Bronchial epithelial cell (primary cell): ENCODE measurements at places on chromosomes 4 and X.
A peak's percentile ranks its signal among the peaks of the same experiment; 100 is the strongest.

DNA sequence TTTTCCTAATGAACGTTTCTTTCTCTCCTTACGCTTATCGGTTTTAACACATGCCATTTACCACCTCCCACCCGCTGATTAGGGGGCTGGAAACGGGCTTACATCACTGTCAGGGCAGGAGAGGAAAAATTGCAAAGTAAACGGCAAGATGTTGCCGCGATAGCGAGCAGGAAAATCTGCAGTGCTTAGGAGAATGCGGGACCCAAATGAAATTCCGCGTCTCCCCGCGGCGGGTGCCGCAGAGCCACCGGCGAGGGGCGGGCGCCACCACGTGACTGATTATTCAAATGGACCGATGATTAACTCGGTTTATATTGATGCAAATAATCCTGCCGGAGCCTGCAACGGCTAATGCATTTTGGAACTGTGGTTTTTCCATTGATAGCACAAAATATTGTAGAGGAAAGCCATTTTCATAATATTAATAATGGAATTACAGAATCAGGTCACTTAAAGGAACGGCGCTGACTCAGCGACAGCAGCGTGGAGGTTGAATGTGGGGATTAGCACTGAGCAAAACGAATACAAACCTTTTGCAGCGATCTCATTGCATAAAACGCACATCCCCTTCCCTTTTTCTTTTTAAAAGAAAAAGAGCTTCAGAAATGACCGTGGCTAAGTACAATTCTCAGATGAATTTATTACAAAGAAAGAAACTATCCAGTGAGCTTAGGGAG is 224.2 kb downstream of the STIM2 start:
- peak; percentile 15 for DNase-seq

DNA sequence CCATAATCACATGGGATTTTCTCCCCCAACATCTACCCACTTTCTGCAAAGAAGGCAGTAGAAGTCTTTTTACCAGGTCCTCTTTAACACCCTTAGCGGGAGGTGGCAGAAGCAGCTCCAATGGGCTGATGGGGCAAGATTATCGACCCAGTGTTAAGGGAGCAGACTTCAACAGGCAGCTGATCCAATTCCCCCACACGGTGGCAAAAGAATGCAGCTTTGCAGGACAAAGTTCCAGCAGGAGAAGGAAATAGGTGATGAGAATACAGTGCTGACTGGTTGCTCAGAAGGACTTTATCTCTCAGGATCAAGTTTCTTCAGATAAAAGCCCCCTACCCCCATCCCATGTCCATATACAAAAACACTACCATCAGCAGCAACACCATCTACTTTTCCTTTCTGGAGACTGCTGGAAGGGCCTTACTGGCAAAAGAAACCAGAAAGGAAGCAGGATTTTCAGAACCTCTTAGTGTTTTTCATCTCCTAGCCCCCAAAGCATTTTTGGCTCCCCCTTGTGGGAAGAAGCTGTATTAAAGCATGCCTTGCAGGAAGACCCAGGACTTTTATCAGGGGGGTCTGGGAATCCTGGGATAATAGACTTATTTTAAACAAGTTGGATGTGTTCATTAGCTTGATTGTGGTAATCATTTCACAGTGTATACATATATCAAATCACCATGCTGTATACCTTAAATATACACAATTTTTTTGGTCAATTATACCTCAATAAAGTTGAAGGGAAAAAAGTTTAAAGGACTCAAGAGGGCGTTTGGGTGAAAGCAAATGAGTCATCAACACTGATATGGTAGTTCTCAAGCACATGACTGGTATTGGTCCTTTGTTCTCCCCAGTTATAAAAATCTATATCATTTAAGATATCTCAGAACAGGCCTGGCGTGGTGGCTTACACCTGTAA is 146.4 kb downstream of the GPC3 start:
- DNase-seq: peak; percentile 26

- no peak for DNase-seq
These were observed 405.9 kb upstream of the MAD2L1 start for GRCh38 chr4:120472447-120473131.

DNA sequence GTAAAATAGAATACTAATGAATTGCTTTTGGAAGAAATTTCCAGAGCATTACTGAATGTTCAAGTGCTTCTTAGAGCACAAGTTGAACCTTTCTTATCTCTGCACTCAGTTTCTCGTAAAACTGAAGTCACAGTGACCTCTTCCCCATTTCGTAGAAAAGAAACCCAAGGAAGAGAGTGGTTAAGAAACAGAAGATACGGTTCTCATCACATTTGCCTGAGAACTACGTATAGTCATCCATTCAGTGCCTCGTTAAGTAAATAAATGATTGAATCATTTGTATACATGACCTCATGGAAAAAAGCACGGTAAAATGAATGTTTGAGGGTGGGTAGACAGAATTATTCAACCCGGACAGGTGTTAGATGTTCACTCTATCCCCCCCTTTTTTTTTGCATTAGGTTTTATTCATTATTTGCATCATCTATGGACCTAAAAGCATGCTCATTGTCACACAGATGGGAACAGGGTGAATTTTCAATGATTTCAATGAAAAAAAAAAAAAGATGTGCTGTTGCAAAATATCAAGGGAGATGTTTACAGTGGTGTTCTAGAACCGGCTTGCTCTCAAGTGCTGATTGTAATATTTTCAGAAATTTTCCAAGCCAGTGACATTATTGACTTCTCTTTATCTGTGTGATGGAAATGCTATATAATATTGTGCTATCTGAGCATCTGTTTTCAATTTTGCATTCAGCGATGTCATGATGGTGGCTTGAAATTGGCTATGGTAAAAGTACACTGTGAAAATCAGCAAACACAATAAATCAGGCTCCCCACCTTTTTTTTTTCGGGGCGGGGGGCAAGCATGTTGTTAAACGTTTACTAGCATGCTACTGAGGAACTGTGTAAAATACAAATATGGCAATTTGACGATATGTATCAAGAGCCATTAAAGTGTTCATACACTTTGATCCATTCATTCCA is 4.3 kb downstream of the RHOH start:
- peak; percentile 70 for DNase-seq

- DNase-seq: peak; percentile 82
These were observed 91.9 kb upstream of the MAPK10 start for GRCh38 chr4:86451560-86452330.

- no peak for DNase-seq
These were observed 25.9 kb downstream of the LIAS start for GRCh38 chr4:39484582-39485272.

GRCh38 chr4:114384629-114385028 is 214.0 kb upstream of the UGT8 start:
- DNase-seq: peak; percentile 45

GRCh38 chrX:14673764-14674163 is 144.4 kb downstream of the GLRA2 start:
- DNase-seq: peak; percentile 91

GRCh38 chr4:173930329-173930967 is 353.0 kb downstream of the FBXO8 start:
- DNase-seq: no peak

DNA sequence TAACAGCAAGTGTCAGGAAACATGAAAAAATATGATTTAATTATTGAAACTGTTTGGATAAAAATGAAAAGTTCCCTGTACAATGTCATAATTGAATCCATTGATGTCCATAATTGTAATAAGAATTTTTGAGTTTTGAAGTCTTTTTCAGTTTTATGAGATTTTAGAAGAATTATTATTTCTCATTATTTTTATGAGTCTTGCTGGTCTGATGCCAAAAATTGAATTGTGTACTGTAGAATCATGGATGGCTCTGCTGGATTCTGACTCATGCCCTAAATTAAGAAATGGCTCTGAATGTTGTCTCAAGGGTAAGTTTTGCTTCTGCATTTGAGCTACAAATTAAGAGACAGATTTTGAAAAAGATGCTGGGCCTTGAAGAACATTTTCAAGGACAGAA is 132.8 kb upstream of the MAP9 start:
- peak; percentile 29 for DNase-seq

DNA sequence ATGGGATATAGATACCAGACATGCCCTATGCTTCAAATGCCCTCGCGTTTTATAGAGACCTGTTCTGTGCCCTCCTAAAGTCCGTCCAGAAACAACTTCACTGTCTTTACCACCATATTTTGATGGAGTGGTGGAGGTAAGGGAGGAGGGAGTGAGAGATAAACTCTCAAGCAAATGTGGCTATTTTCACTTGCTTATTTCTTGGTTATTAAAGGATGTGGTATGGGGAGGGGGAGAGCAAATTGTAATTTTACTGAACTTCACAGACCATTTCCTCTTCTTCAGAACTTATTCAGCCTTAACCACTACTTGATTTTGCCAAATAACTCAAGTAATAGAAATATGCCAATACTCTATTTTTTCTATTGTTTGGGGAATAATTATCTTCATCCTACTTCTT is 31.5 kb downstream of the GPR174 start:
- no peak for DNase-seq

- DNase-seq: peak; percentile 93
These were observed 107.2 kb downstream of the ANAPC4 start for GRCh38 chr4:25484243-25484721.

GRCh38 chrX:148670277-148670676 is 169.9 kb downstream of the AFF2 start:
- DNase-seq: no peak

- DNase-seq: no peak
These were observed 131.2 kb downstream of the HTR2C start for GRCh38 chrX:114715096-114715495.

DNA sequence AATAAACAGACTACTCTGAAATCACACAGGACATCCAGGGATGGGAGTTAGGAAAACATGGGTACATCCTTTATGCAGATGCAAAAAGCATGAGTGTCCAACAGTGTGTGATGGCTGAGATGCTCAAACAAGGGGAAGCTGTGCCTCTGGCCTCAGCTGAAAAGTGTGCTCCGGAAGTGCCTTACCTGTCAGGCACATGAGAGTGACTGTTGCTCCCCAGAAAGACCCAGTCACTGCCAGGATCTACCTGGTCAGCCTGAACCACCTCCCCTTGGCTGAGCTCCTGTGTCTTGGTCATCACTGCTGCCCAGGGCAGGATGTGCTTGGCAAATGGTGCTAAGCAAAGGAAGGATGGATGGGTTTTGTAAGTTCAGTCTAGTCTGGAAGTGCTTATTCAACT is 4.0 kb downstream of the PPP2R2C start:
- no peak for DNase-seq

- DNase-seq: peak; percentile 95
These were observed 726.5 kb downstream of the FAM133A start for GRCh38 chrX:94400488-94400887.

DNA sequence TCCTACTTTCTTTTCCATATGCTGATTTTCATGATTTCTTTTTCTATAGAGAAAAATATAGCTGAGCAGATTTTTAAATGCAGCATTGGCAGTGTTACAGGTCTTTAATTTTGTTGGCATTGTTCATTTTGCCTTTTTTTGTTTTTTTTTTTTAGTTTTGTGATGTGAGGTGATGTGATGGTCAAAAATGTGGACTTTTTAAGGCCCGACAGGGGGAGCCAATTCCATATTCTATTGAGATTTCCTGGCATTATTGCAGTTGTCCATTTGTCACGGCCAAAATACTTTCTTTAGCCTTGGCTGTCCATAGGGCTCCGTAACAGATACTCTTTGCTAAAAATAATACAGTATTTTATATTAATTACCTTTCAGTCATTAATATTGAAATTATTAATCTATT is 47.8 kb downstream of the SLIT2 start:
- DNase-seq: no peak

DNA sequence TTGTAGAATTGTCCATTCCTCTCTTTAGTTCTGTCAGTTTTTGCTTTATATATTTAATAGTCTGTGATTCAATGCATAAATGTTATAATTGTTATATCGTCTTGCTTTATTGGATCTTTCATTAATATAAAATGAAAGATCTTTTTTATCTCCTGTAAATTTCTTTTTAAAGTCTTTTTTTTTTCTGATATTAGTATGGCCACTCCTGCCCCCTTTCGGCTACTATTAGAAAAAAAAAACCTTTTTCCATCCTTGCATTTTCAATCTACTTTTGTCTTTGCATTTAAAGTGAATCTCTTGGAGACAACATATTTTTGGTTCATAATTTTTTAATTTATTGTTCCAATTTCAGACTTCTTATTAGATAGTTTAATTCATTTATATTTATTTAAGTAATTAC is 677.4 kb upstream of the NDST4 start:
- no peak for DNase-seq

- no peak for DNase-seq
These were observed 292.9 kb downstream of the IL1RAPL1 start for GRCh38 chrX:28880136-28880535.

- DNase-seq: no peak
These were observed 411.2 kb downstream of the TLL1 start for GRCh38 chr4:166284221-166284620.

DNA sequence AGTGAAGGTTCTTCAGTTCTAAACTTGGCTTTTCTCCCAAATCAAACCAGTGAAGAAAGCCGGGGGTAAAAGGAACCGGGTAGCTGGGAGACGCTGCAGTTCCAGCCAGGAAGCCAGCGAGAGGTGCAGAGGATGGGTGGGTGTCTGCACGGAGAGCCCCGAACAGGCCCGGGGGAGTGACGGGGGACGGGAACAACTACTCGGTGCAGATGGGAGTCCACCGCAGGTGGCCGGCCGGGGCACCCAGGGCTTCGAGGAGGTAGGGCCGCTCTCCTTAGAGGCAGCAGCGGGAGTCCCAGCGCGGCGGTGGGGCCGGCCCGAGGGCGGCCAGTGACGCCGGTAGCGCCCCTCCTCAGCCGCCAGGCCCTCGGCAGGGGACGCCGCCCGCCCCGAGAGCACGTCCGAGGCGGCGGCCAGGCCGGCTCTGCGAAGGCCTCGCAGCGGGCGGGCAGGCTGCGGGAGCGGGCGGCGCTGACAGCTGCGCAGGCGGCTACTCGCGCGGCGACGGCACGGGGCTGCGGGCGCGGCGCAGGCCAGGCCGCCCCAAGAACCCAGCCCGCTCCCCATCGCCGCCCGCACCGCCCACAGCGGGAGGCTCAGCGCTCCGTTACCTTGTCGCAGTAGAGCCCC is 449 bp downstream of the FBXL5 start:
- no peak for DNase-seq

- no peak for DNase-seq
These were observed 103.2 kb upstream of the CITED1 start for GRCh38 chrX:72408885-72409284.

GRCh38 chr4:113957956-113958355 is 21.5 kb downstream of the ARSJ start:
- DNase-seq: no peak

GRCh38 chr4:140257461-140258305 is 103.7 kb upstream of the MAML3 start:
- DNase-seq: peak; percentile 42
